ENCODE measurements at places on chromosomes 12 and 14. TPM values are rescaled to one million over a fixed set of nuclear protein-coding genes. Genes with fewer than 3 reads are reported as not detected.

GRCh38 chr14:21825845-21826244, 152.2 kb upstream of the OR4E1 start:
- H3K27ac ChIP-seq, result no peak overlapping the region
- no peak overlapping the region for H3K4me3 ChIP-seq
- H3K36me3 ChIP-seq, result no peaks in the 10 kb centered on the region
- no peaks in the 10 kb centered on the region for H3K4me1 ChIP-seq

The ATG101 gene
- 67.7 TPM for total RNA-seq

GRCh38 chr14:102496958-102497744, 12.4 kb downstream of the ANKRD9 start:
- no peak overlapping the region for H3K4me3 ChIP-seq
- DNase-seq, result no peak
- peaks cover 14% of the 10 kb centered on the region for H3K36me3 ChIP-seq
- H3K4me1 ChIP-seq, result peaks cover 13% of the 10 kb centered on the region

DNA sequence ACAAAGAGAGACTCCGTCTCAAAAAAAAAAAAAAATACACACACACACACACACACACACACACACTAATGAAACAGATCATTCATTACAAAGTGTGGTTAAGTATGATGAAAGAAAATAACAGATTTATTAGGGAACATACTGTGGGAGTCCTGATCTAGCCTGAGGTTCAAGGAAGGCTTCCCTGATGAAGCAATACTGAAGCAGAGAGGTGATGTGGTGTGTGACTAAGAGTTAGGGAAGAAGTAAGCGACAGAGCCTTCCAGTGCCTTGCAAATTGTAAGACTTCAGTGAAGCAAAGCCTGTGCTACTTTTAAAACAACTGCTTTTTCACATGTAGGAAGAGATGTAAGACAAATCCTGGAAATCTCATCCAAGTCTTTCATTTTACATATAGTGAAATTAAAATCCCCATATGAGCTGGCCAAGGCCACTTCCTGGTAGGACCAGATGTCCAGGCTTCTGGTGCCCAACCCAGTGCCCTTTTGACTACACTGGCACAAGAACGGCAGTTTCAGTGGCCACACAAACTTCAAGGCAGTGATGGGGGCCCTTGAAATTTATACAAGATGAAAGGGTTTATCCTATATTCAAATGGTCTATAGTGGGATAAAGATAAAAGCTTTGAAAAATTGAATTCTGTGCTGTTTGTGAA, 86.2 kb downstream of the STON2 start:
- H3K4me1 ChIP-seq, result peaks cover 16% of the 10 kb centered on the region
- H3K36me3 ChIP-seq, result no peaks in the 10 kb centered on the region
- DNase-seq, result no peak
- no peak overlapping the region for H3K4me3 ChIP-seq
- no peak overlapping the region for H3K27ac ChIP-seq
- no peaks in the 10 kb centered on the region for H3K27me3 ChIP-seq

- peak overlapping the region; percentile 8 for H3K27ac ChIP-seq
- no peaks in the 10 kb centered on the region for H3K27me3 ChIP-seq
- H3K36me3 ChIP-seq, result peaks cover 79% of the 10 kb centered on the region
- peaks cover 21% of the 10 kb centered on the region for H3K4me1 ChIP-seq
- H3K4me3 ChIP-seq, result no peak overlapping the region
- DNase-seq, result no peak
Measured at GRCh38 chr12:1776170-1776921, 44.0 kb upstream of the LRTM2 start.

The MGAT4C gene
- total RNA-seq, result not detected

GRCh38 chr12:54497883-54498282, 331 bp downstream of the NCKAP1L start:
- H3K36me3 ChIP-seq, result no peaks in the 10 kb centered on the region
- no peak overlapping the region for H3K4me3 ChIP-seq
- H3K27me3 ChIP-seq, result no peaks in the 10 kb centered on the region
- H3K4me1 ChIP-seq, result no peaks in the 10 kb centered on the region

The OASL gene
- total RNA-seq, result 0.22 TPM

GRCh38 chr12:49967042-49967776, 5.5 kb downstream of the AQP5 start:
- peaks cover 54% of the 10 kb centered on the region for H3K4me1 ChIP-seq
- H3K4me3 ChIP-seq, result peak overlapping the region; percentile 69
- DNase-seq, result peak; percentile 71
- H3K27me3 ChIP-seq, result peaks cover 5% of the 10 kb centered on the region
- H3K27ac ChIP-seq, result no peak overlapping the region

- no peaks in the 10 kb centered on the region for H3K4me1 ChIP-seq
- H3K27ac ChIP-seq, result no peak overlapping the region
- no peaks in the 10 kb centered on the region for H3K36me3 ChIP-seq
- H3K27me3 ChIP-seq, result no peaks in the 10 kb centered on the region
- H3K4me3 ChIP-seq, result no peak overlapping the region
- DNase-seq, result no peak
Measured at GRCh38 chr12:125755512-125755911, 690.3 kb downstream of the AACS start.

Measured in HepG2 (cell line).